NCI-H774 (cell line): ENCODE measurements at places on chromosomes 4 and X.

DNA sequence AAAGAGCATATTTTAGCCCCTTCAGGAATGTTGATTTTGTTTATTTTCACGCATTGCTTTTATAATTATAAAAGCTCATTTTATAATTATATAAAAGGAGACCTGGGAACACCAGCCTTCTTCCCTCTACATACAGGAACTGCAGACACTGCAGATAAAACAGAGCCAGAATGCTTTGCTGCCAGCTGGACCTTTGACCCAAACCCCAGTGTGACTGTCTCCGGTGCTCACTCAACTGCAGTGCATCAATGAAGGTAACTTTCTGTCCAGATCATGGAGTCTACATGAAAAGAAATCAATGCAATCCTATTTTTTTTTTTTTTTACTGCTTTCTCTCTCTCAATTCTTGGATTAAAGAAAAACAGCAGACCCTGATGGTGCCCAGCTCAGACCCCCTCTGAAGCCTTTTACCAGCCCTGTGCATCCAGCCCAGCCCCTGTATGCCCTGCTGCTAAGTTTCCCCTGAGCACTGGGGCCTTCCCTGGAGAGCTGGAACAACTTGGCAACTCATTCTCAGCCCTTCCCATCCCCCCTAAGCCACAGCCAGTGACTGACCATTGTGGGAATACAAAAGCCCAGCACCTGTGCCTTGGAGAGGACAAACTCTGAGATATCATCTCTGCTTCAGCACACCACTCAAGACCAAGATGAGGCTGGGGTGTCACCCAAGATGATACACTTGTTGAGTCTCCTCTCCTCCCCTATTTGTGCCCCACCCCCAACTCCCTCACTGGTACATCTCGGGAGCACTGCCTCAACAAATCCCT is 182.1 kb downstream of the EVC2 start:
- no peak for DNase-seq

- DNase-seq, result no peak
Observed at GRCh38 chr4:122959981-122960610, 37.7 kb upstream of the NUDT6 start.

DNA sequence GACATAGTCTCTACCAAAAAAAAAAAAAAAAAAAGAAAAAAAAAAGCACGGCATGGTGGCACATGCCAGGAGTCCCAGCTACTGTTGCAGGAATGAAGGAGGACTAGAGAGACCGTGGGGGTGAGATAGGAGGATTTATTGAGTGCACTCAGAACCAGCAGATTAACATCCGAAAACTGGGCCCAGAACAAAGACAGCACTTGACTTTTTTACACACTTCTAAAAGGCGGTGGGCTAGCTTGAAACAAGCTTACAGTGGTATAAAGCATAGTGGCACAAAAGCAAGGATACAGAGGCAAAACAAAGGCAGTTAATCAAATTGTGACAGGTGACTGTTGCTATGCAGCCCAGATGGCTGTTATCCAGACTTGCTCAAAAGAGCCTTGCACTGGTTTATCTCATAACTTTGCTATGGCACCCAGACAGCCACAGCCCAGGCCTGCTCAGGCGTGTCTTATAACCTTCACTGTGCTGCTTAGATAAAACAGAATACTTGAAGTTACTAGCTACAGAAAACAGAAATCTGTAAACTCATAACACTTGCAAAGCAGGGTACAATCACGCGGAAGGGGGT is 9.9 kb upstream of the PI4K2B start:
- no peak for DNase-seq

GRCh38 chrX:70257423-70258288 is 2.3 kb downstream of the P2RY4 start:
- DNase-seq, result no peak

GRCh38 chr4:1080961-1081688 is 32.2 kb downstream of the RNF212 start:
- DNase-seq, result no peak

DNA sequence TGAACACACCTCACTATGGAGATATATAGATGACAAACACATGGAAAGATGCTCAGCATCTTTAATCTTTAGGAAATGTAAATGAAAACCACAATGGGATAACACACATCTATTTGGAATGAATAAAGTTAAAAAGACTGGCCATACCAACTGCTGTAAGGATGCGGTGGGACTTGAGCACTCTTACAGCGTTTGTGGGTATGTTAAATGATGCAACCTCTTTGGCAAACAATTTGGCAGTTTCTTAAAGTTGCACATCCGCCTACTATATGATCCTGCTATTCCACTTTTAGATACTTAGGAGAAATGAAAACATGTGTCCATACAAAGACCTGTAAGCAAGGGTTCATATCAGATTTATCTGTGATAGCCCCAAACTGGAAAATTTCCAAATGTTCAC is 50.7 kb downstream of the MRPL1 start:
- no peak for DNase-seq

DNA sequence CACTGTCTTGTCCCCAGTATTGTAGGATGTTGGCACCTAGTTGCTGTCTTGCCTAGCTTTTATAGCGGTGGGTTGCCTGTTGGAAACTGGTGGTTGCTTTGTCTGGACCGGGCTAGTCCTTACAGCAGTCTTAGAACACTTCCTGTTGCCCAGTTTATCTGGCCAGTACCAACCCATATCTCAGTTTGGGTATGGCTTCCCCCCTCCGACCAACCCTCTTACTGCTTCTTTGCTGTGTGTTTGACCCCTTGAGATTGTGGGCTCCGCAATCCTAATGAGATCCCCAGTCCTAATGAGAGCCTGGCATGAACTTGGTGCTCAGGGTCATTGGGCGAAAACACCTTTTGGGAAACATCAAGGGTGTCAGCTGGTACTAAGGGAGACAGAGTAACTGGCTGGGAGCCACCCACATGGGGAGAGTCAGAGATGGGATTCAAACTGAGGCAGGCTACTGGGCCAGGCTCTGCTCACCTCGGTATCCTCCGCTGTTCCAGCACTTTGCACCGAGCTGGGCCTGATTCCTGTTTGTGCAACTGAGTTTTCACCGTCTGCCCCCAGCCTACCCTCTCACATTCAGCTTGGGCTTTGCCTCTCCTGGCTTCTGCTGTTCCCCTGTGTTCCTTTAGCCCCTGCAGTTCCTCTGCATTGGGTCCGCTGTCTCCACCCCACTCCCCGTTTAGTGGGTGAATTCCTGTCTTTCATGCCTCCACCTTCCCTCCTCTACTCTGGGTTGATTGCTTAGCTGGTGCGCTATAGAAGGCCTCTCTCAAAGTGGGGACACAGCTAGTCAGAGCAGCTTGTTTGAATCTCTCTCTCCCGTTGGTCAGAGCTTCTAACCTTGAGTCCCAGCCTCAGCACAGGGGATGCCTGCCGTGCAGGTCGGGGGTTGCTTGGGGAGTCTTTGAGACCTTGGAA is 1.6 kb downstream of the TBC1D14 start:
- no peak for DNase-seq

- no peak for DNase-seq
Observed at GRCh38 chrX:40729598-40730584, 5.5 kb downstream of the MED14 start.

- DNase-seq, result no peak
Observed at GRCh38 chr4:105257817-105258495, 111.3 kb downstream of the TET2 start.
